M059J (cell line): ENCODE measurements at places on chromosomes 11 and 22. TPM values are rescaled to one million over a fixed set of nuclear protein-coding genes. Genes with fewer than 3 reads are reported as not detected.

Gene SLC5A12
- 0.47 TPM in 1 of 2 replicates, not detected in the other for total RNA-seq

- no peak for DNase-seq
Measured at GRCh38 chr22:45672564-45673481, 1.2 kb downstream of the ATXN10 start.

DNA sequence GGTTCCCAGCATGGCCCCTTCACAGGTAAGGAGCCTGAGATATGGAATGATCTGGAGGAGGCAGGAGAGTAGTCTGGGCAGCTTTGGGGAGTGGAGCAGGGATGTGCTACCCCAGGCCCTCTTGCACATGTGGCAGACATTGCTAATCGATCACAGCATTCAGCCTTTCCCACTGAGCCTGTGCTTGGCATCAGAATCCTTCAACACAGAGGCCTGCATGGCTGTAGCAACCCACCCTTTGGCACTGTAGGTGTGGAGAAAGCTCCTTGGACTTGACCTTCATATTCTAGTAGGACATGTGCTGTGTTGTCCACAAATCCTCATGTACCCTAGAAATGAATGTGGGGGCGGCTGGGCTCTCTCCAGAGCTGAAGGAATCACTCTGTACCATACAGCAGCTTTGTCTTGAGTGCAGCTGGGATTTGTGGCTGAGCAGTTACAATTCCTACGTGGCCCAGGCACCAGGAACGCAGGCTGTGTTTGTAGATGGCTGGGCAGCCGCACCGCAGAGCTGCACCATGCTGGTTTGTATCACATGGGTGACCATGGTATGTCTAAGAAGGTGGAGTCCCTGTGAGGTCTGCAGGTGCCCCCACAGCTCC, 21.8 kb upstream of the PPP6R3 start:
- DNase-seq, result no peak

Gene CATSPERZ
- total RNA-seq, result not detected in 2 replicates

DNA sequence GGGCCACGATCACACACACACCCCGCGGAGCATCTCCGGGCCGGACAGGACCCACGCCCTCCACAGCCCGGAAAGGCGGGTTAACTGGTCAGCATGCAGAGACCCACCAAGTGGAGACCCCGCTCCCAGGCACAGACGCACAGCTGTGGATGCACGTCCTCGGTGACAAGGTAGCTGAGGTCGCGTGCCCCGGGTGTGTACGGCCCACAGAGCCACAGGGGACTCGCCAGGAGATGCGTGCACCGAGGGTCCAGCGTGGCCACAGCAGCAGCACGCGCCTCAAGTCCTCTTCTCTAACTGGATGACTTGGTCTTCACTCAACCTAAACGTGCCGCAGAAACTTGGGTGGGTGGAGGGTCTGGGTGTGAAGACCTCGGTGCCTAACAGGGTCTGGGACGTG, 5.5 kb downstream of the H19 start:
- no peak for DNase-seq

Gene CEND1
- total RNA-seq, result not detected in 2 replicates

Gene POU2F3
- total RNA-seq, result 0.02 TPM in 1 of 2 replicates, not detected in the other

Gene OR2D3
- total RNA-seq, result not detected in 2 replicates

Gene SCO2
- 1.6 TPM in 1 of 2 replicates, not detected in the other for total RNA-seq

Gene HTR3A
- not detected in 2 replicates for total RNA-seq

GRCh38 chr11:103888541-103888951, 147.9 kb upstream of the DDI1 start:
- peak; percentile 87 for DNase-seq

GRCh38 chr11:45107029-45107428, 39.4 kb upstream of the PRDM11 start:
- no peak for DNase-seq

DNA sequence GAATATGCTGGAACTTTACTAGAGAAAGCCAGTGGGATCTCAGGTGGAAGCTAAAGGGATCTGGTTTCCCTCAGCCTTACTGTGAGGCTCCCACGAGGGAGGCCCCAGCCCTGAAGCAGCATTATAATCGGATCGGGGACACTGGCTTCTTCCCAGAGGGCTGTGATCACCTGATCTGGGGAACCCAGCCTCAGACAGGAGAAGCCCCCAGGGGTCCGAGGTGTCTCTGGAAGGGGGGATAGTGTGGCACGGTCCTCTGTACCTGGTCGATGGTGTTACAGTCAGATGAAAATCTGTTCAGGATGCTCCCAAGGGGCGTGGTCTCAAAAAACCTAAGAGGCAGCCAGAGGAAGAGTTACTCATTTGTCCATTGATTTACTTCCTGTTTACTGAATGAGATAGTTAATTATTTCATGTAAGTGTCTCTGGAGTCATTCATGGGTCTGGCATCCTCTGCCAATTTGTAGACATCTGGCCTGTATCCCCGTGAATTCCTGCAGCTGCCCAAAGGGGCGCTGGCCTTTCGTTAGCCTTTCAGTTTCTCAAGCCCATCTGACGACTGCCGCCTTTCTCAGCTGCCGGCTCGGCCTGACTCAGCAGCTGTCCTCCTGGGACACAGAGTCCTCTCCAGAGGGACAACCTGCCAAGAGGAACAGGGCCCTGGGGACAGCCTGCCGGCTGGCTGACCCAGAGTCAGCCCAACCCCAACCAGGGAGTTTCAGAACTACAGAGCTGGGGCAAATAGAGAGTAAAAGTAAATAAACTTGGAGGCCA, 17.0 kb upstream of the KCNJ11 start:
- DNase-seq, result peak; percentile 78

Gene RCOR2
- total RNA-seq, result 1.1 and 1.9 TPM in 2 replicates

Gene YAP1
- 61.6 and 79.6 TPM in 2 replicates for total RNA-seq

DNA sequence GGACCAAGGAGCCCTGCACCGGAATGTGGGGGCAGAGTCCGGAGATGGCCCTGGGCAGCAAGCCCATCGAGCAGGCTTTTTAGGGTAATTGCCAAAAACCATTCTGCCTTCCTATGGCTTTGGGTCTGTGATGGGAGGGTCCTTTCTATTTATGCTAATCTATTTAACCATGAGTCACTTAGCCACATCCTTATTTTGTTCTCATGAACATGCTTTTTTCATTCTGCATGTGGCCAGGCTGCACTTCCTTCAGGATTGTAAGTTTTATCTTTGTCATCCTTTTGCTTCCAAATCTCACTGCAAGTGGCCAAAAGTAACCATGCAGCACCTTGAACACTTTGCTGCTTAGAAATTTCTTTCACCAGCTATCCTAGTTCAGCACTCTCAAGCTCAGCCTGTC, 88.3 kb downstream of the EFCAB6 start:
- DNase-seq, result no peak

Gene TLCD5
- total RNA-seq, result 3.7 and 4.8 TPM in 2 replicates

DNA sequence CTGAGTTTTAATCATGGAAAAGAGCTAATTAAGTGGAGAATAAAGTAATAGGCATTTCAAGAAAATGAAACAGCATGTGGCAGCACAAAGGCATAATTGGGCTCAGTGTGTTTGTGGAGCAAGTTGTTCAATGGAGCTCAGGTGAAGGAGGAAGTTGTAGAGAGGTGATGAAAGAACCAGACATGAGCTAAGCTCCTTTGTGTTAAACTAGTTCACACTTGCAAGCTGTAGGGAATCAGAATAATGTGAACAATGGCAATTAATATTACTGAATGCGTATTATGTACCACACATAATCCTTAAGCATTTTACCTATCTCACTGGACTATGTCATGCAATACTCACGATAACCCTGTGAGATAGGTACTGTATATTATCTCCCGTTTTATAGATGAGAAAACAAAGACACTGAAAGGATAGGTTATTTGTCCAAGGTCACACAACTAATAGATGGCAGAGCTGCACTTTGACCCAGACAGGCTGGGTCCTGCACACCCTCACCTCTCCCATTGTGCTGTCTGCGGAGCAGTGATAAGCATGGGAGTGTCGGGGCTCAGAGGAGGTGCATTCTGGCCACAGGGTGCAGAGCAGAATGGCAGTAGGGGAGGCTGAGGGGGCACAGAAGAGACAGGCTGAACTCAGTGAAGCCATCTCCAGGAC, 8.9 kb downstream of the OLFML1 start:
- no peak for DNase-seq

Gene POU2AF2
- total RNA-seq, result not detected in 2 replicates

DNA sequence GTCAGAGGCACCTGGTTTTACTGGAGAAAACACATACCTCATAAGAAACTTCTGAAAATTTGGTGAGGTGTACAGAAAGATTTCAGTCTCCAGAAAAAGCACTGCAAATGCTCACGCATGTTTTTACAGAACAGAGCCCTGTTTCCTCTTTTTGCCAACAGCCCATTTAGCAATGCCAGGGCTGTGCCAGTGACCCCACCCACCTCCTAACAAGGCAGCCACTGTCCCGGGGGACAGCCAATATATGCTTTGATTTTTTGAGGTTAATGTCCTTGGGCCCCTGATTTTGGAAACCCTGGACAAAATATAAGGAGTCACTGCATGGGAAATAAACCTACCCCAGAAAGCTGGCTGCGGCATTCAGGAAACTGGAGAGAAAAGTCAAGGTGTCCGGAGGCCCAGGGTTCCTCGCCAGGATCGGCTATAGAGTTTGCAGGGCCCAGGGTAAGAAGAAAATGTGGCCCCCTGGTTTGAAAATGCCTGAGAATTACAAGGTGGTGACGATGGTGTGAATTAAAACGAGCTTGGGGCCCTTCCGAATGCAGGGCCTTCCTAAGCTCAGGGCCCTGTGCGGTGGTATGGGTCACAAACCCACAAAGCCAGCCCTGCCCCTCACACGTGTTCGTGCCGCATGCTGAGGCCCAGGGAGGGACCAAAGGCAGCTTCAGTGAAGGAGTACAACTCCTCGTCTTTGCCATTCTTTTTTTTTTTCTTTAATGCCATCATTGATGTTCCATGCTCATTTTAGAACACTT, 71.1 kb upstream of the WNT7B start:
- peak; percentile 71 for DNase-seq

Gene NLRP14
- total RNA-seq, result not detected in 2 replicates

GRCh38 chr11:131762346-131763110, 392.1 kb downstream of the NTM start:
- no peak for DNase-seq

Gene IGLL5
- total RNA-seq, result not detected in 2 replicates

DNA sequence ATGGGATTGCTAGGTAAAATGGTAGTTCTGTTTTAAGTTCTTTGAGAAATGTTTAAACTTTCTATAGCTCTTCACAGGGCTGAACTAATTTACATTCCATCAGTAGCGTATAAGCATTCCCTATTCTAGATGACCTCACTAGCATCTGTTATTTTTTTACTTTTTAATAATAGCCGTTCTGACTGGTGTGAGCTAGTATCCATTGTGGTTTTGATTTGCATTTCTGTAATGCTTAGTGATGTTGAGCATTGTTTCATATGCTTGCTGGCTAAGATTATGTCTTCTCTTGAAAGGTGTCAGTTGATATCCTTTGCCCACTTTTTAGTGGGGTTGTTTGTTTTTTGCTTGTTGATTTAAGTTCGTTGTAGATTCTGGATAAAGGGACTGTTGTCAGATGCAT, 35.9 kb downstream of the MMP27 start:
- DNase-seq, result no peak

Gene HOATZ
- total RNA-seq, result not detected in 2 replicates

- peak; percentile 57 for DNase-seq
Measured at GRCh38 chr11:123431619-123432018, 1.6 kb downstream of the GRAMD1B start.
